ENCODE measurements at places on chromosomes 16 and 17.

DNA sequence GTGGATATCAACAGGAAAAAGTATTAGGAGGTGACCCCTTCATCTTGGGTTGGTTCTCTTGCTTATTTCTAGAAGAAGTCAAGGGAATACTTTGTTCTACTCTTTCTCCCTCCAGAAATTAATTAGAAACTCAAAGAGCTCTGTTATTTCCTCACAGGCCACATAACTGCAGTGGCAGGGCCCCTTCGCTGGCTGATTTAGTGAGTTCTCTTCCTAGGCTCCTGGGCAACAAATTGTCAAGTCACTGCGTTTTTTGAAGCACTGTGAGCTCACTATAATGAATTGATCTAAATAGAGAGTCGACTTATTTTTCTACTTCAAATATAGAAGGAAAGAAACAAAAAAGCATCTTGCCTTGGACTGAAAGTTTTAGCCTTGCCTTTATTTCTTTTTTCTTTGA is 4.8 kb downstream of the SHISA6 start:
- DNase-seq, result no peak

DNA sequence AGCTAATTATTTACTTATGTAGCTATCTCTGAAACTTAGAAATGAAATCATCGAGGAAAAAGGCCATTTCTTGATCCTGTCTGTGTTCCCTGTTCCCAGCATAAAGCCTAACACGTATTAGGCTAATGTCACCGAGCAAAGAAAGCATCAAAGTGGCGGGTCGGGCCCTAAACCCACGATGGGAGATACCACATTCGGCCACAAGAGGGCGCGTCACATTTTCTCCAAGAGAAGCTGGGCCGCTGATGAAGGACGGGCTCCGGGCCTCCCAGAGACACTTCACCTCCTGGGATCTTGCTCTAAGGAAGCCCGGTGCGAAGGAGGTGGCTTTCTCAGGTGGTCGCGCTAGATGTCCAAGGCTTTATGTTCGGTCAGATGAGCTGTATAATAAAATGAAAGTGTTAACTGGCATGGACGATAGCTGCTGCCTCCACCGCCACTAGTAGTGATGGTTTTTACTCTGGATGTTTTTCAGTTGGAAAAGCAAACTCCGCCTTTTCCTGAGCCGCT is 853 bp upstream of the PDK2 start:
- peak; percentile 96 for DNase-seq

GRCh38 chr16:53692146-53692545 is 11.5 kb downstream of the RPGRIP1L start:
- no peak for DNase-seq

- no peak for DNase-seq
These were observed 2.1 kb downstream of the RAB40C start for GRCh38 chr16:591892-592517.

DNA sequence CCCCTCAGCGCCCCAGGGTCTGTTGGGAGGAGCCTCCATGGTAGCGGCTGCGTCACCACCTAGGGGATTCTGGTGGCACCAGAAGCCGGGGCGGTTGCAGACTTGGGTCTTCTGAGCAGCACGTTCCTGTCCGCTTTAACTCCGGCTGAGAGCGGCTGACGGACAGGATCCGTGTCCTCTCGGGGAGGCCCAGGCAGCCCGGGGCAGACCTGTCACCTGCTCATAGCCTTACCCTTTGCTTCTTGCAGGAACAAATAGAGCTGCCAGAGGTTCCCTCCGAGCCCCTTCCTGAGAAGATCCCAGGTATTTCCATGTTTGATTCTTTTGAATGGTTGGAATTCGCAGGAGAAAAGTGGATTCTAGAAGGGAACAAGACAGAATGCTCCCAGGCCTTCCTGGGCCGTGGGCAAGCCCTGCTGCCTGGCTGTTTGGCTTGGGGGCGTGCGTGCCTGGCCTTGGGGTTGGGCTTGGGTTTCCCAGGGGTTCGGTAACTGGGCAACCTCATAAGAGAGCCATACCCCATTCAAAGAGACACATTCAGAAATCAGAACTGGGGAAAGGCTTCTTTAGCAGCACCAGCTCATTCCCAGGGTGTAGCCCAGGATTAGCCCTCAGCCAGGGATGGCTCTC is 6.6 kb downstream of the CHMP6 start:
- DNase-seq, result no peak

GRCh38 chr16:29307598-29308507 is 98.7 kb downstream of the NPIPB11 start:
- DNase-seq, result no peak

DNA sequence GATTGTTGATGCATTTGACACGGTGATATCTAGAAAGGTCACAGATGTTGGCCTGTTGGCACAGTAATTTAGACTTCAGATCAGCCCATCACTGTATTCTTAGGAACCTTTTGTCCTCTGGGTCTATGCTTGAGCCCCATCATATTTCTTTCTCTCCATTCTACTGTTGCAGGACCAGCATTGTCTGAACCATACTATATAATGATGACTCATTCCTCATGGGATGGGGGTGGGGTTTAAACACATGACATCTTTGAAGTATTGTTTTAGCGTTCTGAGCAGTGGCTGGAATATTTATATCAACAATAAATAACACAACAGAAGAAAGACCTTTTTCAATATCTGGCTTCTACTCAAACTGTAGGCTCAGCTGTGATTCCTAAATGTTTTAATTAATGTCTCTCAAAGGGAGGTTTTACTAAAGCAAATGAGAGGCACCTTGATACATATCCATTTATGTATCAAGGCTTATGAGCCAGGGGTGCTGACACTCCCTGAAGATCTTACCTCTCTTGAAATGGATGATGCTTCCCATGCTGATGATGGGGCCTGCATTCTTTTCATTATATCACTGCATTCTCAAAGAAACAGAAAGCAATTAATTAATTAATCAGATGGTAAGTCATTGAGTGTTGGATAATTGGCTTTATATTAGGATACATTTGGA is 379.0 kb upstream of the GOT2 start:
- no peak for DNase-seq

DNA sequence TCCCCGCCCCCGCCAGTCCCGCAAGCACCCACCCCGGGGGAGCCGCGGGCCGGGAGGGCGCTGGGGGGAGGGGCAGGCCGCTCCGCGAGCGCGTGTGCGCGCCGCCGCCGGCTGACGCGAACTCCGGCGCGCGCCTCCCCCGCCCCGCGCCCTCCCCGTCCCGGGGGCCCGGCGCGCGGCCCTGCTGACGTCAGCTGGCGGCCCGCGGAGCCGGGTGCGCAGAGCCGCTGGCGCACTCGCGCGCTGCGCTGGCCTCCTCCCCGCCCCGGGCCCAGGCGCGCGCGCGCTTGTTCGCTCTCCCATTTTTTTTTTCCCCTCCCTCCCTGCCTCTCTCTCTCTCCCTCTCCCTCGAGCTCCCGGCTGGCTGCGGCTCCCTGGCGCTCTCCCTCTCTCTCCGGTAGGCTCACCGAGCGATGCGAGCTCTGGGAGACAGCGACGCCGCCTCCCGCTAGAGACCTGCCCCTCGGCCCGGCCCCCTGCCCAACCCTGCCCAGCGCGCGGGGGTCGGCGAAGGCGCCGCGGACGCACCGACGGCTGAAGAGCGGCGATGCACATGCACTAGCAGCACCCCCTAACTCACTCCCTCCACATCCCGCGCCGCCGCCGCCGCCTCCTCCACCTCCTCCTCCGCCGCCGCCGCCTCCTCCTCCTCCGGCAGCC is at the start of gene GNAO1:
Gene GNAO1, plus strand, starts transcription at position 334 of the 660 bp plus-strand sequence. CDS start 747 bp downstream, outside the sequence.
- peak; percentile 82 for DNase-seq

DNA sequence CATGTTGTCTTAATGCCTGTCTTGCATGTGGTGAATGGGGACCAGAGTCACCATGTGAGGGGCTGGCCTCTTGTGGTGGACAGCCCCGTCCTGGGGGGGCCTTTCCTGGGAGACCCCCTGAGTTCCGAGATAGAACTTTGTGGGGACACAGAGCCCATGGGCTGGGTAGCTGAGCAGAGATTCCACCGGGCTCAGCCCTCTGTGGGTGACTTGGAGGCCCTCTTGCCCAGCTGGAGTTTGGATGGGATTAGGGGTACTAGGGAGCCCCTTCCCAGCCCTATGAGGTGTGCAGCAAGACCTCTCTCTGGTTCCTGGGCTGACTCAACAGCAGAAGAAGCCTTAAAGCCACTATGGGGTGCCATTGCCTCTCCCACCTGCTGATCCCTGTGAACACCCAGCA is 38.1 kb downstream of the MRC2 start:
- no peak for DNase-seq

- no peak for DNase-seq
These were observed 47.8 kb upstream of the BCO1 start for GRCh38 chr16:81190667-81191066.

GRCh38 chr17:48241131-48241591 is 133.6 kb downstream of the SNX11 start:
- DNase-seq, result no peak

- DNase-seq, result no peak
These were observed 3.0 kb upstream of the MXRA7 start for GRCh38 chr17:76713765-76714164.

- DNase-seq, result peak; percentile 91
These were observed at the start of gene TTYH2 for GRCh38 chr17:74212913-74213791. Gene TTYH2 (plus strand): TSS chr17:74213571. CDS start chr17:74213588, 17 bp downstream.

DNA sequence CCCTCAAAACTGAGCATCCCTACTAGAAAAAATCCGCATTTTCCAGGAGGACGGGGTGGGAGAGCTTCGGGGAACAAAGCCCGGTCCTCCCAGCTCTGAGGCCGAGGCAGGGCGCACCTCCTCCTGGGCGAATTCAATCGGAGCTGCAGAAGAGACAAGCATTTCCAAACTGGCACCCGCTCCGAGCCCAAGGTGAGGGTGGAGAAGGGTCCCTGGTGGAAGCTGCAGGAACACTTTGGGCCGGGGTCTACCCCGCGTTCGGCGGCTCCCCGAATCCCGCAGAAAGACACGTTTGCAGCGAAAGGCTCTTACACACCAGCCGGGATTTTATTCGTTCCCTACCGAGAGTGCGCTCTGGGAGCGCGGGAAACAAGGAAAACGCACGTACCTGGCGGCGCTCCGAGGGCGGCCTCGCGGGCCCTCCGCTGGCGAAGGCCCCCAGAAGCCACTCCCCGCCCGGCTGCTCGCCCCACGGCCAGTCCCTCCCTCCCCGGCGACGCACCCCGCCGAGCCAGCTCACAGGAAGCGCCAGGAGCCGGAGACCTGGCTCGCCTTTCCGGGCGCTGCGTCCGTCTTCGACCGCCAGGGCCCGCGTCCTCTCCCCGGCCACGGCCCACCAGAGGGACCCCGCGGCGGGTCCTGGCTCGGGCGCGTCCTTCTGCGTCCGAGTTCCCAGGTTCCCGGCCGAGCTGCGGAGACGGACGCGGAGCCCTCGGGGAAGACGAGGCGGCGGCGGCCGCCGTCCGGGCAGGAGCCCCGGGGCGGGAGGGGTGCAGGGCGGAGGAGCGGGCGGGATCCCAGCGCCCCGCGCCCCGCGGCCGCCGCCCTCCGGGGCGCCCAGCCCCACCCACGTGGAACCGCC is 49.8 kb upstream of the BAHCC1 start:
- peak; percentile 88 for DNase-seq

DNA sequence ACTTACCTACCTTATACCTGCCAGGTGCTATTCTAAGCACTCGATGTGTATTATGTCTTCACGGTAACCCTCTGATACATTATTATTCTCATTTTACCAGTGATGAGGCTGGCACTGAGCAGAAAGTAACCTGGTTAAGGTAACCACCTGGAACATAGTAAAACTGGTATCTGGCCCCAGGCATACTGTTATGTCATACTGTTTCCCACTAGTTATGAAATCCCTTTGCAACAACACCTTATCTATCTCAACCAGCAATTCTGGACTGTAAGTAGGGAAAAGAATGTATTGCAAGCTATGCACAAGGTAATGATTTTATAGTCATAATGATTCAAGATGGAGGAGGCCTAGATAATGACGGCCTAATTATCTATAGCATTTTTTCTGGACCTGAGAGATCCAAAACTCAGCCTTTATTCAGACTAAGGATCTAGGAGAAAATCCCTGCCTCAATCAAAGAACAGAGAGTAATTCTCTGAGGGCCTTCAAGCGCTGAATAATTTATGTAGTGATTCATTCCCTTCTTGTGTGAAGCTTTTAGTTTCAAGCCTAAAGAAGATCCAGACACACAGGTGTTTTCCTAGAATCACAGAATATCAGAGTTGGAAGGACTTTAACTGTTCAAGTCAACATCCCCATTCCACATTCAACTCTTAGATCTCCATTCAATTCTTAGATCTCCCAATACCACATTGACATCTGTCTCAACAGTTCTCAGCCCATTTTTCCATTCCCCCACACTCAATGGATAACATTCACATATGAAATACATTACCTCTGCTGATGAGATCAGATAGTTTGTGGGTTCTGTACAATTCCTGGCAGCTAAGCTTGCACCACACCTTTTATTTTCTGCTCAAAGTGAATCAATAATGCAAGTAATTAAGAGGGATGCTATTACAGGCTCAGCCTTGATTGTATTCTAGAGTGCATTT is 14.9 kb upstream of the MMD start:
- DNase-seq, result no peak

GRCh38 chr17:38451840-38452529 is 23.7 kb downstream of the ARHGAP23 start:
- peak; percentile 57 for DNase-seq

- DNase-seq, result no peak
These were observed 5.5 kb upstream of the SECTM1 start for GRCh38 chr17:82338858-82339633.

DNA sequence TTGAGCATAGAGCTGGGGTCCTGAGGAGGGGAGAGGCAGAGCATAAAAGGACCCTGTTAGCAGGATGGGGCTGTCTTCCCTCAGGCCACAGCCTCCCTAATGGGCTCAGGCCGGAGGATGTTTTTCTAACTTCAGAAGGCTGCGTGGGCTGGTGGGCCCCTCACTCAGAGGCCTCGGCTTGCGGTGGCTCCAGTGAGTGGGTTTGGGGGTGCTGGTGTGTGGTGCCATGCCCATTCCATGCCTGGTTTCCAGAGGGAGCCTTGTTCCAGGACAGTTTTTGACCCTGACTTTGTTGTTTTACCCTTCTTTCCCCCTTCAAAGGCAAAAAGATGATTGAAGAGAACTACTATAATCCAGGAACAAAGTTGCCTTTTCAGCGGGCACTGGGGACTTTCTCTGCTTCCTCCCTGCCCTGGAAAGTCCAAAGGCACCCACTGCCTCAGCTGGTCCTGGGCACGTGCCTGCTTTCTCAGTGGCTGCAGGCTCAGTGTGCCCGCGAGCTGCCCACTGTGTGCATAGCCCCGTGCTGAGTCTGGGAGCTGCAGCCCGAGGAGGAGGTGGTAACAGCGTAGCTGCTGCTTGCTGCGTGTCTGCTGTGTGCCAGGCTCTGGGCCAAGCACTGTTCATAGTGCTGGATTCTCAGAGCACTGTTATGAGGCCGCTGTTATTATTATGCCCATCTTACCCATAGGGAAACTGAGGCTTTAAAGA is 11.8 kb downstream of the NKD1 start:
- DNase-seq, result no peak

DNA sequence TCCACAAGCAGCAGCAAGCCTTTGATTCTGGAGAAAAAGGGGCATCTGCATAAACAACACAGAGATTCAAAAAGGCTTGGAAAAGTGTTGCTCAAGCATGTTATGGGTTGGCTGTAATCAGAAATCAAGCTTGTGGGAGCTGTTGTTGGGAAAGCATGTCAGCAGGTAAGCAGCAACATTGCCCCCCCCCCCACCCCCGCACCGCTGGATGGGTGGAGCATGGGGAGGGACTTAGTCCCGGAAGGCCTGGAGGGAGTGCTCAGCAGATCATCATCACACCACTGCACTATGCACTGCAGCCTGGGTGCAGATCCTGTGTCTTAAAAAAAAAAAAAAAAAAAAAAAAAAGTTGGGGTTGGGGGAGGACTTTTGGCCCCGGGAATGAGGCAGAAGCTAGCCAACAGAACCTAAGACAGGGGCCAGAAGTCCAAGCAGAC is 16.8 kb upstream of the AKAP1 start:
- DNase-seq, result no peak
